ENCODE measurements at places on chromosomes 4 and X.

DNA sequence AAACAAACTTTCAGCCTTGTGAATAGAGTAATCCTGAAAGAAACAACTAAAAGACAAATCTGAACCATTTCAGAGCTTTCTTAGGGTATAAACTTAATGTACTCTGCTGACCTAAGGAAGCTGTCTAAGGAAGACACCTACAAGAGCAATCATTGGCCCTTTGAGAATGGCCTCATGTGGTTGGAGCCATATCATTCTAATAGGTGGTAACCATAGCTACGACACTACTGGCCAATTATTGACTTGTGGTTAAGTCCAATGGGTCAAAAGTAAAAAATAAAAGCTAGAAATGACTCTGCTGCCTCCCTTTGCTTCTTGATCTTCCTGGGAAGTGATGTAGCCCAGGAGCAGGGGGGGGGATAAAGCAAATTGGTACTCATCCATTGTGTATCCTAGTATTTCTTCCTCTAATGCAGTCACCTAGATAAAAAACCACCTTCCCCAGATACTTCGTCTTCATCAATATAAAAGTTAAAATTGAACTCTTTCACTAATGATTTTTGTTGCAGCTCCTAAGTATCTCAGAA lies 547.0 kb downstream of the ARAP2 start:
- DNase-seq: no peak

GRCh38 chr4:186144946-186145569 lies 40.6 kb downstream of the FAM149A start:
- no peak for DNase-seq

DNA sequence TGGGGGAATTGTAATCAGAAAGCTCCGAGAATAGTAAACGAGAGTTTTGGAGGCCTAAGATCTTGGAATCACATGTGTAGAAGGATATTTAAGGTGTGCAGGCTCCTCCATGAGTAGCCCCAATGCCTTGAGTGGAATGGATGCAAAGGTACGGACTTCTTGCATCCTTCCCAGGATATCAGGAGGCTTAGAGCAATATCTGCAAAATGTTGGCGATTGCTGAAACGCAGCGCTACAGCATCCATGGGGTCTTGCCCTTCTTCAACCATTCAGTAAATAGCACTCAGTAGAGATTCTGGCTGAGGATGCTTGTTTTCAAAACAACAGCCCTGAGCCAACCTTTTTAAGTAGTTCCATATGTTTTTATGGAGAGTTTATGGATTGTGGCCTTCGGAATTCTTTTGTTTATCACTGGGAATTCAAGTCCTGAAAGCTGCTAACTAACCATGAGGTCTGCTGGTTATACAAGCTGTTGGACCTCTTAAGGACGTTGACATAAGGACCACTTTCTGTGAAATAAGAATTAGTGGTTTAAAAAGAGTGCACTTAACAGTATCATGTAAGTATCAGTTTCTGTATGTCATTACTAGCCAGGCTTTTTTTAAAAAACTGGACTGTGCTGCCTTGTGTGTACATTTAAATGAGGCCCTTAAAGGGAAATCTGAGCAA lies 228.8 kb upstream of the PGRMC2 start:
- no peak for DNase-seq

- no peak for DNase-seq
Observed at GRCh38 chr4:22997358-22998224, 304.9 kb downstream of the GBA3 start.

DNA sequence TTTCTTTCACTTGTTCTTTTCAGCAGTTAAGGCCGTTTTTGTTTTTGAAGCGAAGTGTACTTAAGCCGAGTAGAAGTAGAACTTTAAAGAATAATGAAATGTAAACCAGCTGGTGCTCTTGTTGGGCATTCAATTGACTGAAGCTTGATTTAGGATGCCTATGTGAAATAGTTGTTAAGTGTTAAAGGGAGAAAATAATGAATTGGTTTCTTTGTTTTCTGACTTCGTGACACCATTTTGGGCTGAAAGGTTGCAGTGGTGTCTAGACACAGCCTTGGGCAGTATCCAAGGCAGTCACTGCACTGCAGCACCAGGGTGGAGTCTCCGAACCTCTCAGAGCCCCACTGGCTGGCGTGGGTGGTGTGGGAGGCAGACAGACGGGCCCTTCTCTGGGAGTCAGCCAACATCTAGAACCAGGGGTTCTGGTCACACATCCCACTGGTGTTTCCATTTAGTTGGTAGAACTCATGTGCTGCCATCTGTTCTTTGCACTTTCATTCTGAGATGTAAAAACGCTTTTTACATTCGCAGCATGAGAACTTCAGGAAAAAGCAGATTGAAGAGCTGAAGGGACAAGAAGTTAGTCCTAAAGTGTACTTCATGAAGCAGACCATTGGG lies 3.5 kb downstream of the UCHL1 start:
- no peak for DNase-seq

- DNase-seq: peak; percentile 8
Observed at GRCh38 chr4:152992027-152992426, 55.9 kb downstream of the FHDC1 start.

- no peak for DNase-seq
Observed at GRCh38 chrX:46204721-46205422, 340.3 kb downstream of the ZNF674 start.

GRCh38 chr4:104425948-104426347 lies 68.7 kb downstream of the CXXC4 start:
- no peak for DNase-seq

DNA sequence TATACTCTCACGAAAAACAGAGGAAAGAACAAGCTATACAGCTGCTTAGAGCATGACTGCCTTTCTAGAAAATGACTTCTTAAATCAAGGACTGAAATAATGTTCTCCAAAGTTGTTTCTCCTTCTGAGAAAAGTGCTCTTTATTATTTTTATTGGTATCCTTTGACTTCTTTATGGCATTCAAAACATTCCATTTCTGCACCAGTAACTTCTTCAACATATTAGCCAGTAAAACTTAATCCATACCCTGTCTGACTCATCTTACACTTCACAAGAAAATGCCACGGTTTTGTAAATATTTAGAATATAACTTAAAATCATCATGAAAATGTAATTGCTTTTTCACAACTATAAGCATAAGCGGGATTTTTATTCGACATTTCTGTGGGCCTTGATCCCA lies 180.4 kb downstream of the NR3C2 start:
- no peak for DNase-seq

GRCh38 chrX:12225107-12225506 lies 86.8 kb downstream of the FRMPD4 start:
- no peak for DNase-seq

GRCh38 chr4:15714141-15714540 lies 11.3 kb downstream of the BST1 start:
- DNase-seq: no peak

Measured in NCI-H774 (cell line).